Activated T-cell treated with anti-CD3 and anti-CD28 coated beads for 24 hours (primary cell): ENCODE measurements at places on chromosomes 6 and 20.
A peak's percentile ranks its signal among the peaks of the same experiment; 100 is the strongest.

DNA sequence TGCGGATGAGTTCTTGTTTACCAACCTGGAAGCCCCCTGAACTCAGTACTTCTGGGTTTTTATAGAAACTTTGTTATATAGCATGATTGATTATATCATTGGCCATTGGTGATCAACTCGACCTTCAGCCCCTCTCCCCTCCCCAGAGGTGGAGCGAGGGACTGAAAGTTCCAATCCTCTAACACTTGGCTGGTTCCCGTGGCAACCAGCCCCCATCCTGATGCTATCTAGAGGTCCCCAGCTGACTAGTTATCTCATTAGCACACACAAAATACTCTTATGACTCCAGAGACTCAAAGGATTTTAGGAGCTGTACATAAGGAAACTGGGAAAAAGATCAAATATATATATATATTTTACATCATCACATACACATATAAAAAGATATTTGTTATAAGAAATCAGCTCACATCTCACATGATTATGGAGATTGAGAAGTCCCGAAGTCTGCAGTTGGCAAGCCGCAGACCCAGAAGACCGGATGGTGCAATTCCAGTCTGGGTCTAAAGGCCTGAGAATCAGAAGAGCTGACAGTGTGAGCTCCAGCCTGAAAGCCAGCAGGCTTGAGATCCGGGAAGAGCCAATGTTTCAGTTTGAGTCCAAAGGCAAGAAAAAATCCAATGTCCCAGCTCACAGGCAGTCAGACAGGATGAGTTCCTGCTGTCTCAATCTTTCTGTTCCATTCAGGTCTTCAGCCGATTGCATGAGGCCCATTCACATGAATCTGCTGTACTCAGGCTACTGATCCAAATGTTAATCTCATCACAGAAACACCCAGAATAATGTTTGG is 179.3 kb upstream of the DTNBP1 start:
- DNase-seq, result no peak

GRCh38 chr6:55560290-55560885 is 18.6 kb downstream of the HMGCLL1 start:
- no peak for DNase-seq

DNA sequence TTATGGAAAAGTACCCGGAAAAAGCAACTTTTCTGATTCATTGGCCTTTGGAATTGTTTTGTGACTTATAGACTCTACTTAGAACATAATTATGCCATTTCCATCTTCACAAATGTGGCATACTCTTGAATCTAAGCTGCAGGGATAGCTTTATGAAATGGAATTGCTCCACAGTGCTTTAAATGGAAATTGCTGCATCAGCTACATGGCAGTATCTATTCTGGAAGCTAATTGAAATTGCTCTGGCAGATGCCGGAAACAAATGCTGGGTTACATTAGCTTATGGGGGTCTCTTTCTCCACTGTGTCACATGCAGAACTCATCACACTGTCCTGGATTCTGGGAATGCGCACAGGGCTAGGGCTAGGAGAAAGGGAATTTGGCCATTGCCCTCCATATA is 108.9 kb downstream of the SAMD5 start:
- DNase-seq, result no peak

DNA sequence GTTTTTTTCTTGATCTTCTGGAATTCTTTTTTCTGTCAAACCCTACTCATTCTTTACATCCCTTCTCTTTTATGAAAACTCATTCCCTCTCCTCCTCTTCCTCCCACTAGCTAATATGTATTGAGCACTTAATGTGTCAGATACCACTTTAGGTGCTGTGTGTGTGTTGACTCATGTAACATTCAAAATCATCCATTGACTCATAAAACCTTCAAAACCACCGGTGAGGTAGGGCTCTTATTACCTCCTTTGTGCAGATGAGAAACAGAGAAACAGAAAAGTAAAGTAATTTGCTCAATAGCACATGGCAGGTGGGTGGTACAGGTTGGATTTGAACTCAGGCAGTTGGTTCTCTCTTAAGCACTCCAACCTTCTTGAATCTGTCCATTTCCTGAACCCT is 136.3 kb upstream of the NEDD9 start:
- no peak for DNase-seq

- DNase-seq, result no peak
Observed at GRCh38 chr20:43287637-43288036, 97.9 kb upstream of the PTPRT start.

GRCh38 chr20:9088556-9088955 is 19.7 kb downstream of the PLCB4 start:
- no peak for DNase-seq

- DNase-seq, result no peak
Observed at GRCh38 chr6:154157082-154157481, 118.0 kb downstream of the OPRM1 start.

DNA sequence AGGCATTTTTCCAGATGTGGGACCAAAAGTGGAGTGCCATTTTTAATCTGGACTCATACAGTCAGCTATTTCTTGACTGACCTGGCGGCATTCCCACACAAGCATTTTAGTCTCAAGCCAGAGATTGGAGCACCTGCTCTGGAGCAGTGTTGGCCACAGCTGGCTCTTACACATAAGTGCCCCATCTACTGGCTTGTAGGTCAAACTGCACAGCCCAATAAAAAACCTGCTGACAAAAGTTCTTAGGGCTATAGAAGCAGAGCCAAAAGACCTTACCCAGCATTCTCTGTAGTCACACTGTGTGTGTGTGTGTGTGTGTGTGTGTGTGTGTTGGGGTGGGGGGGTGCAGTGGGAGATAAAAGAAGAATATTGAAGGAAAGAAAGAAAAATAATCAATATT is 38.6 kb upstream of the SENP6 start:
- no peak for DNase-seq

DNA sequence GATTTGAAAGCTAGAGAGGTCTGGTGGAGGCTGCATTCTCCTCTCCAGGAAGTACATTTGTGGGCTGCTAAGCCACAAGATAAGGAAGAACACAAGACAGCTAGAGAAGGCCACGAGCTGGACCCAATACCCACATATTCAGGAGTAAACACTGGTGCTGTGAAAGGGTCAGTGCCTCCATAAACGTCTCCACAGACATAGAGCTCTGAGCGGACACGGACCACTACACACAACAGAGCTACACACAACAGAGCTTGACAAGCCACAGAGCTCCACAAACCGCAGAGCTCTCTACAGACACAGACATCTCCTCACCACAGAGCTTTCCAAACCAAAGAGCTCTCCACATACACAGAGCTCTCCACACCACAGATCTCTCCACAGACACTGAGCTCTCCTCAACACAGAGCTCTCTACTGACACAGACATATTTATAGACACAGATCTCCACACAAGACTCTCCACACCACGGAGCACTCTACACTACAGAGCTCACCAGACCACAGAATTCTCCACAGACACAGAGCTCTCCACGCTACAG is 51.9 kb downstream of the ERMARD start:
- DNase-seq, result no peak

GRCh38 chr6:106517706-106518105 is 111.6 kb downstream of the RTN4IP1 start:
- no peak for DNase-seq

- no peak for DNase-seq
Observed at GRCh38 chr6:168365422-168366165, 46.0 kb upstream of the DACT2 start.

GRCh38 chr6:142189057-142189456 is 42.0 kb downstream of the VTA1 start:
- no peak for DNase-seq

- DNase-seq, result no peak
Observed at GRCh38 chr20:4512891-4513550, 208.7 kb upstream of the PRND start.

- no peak for DNase-seq
Observed at GRCh38 chr20:9989066-9989724, 45.6 kb upstream of the ANKEF1 start.

GRCh38 chr20:63810730-63811490 is 20.2 kb downstream of the ZBTB46 start:
- no peak for DNase-seq

DNA sequence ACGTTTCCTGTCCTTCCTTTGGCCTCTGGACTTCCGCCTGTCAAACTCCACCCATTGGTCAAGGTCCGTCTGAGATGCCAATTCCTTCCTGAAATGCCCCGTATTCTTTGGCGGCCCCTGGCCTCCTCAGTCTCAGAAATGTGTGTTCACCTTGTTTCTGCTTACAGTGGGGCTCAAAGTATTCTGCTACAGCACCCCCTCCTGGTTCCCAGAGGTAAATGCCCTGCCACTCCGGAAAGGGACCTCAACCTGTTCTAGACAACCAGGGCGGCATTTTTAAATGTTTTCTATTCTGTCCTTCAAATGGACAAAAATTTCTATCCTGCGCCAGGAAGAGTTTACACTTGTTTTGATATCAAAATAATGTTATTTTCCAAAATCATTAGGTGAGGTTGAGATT is 12.1 kb upstream of the PAX1 start:
- DNase-seq, result no peak

GRCh38 chr6:69867639-69867976 is 1.3 kb downstream of the COL19A1 start:
- no peak for DNase-seq

DNA sequence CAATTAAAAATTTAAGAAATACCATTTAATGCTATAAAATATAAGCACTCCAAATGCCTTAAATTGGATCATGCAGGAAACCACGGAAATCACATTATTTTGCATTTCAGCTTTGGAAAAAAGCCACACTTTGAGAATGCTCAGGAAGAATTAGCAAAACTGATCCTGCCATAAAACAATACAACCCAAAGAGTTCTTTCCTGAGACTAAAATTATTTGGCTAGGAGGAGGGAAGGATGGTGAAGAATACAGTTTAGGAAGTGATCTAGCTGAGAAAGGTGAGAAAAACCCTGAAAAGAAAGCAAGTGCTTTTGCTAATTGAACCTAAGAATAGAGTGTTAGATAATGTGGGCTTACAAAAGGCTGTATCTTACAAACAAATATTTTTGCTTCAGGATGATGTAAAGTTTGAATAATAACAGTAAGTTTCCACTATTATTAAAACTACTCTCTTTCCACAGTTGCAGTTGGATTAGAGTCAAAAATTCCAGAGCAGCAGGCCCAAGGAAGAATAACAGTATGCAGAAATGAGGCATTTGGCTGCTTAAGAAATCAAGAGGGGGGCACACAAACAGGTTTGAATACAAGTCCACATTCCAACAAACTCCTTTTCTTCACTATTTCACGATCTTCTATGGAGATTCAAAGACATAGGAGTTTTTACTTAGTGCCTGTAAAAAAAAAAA is 565.4 kb downstream of the RFPL4B start:
- DNase-seq, result no peak

DNA sequence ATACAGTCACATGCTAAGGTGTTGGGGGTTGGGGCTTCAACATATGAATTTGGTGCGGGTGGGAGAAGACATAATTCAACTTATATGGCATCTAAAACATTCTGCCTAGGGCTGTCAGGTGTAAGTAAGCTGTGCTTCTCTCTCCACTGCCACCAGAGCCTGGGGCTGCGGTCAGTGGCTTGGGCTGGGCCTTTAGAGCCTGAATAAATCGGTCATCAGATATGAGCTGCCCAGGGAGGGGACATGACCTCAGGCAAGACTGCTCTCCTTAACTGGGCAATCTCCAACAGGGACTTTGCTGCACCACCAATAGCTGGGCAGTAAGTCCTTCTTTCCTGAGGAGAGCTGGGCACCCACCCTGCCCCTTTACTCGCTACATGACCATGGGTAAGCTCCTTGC is 24.9 kb upstream of the SIRPA start:
- DNase-seq, result no peak

- peak; percentile 74 for DNase-seq
Observed at GRCh38 chr6:137811121-137811915, 55.7 kb upstream of the TNFAIP3 start.

- no peak for DNase-seq
Observed at GRCh38 chr20:19241440-19241839, 29.0 kb downstream of the SLC24A3 start.

DNA sequence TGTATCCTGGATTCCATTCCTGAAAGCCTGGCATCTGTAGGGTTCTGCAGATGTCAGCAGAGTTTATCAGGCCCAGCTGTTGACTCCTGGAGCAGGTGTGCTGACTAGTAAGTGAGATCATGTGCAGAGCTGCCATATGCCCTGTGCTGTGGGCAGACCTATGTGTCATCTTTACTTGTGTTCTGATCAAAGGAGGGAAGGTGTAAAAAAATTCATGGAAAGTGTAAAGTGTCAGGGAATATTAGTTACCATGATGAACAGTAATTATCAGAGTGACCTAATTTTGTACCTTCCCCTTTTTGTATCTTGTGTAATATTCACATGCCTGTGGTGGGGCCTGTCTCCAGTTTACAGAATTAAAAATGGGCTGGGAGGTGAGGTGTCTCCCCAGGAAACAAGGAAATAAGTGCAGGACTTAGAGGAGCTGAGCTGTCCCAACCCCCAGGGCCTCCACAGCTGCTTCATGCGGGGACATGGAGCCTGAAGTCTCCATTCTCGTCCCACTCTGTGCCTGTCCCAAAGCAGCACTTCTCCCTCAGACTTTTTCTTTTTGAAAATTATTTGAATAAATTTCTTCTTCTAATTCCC is 148.2 kb upstream of the GGTLC1 start:
- DNase-seq, result no peak

- DNase-seq, result no peak
Observed at GRCh38 chr6:111381728-111382127, 101.3 kb downstream of the REV3L start.

DNA sequence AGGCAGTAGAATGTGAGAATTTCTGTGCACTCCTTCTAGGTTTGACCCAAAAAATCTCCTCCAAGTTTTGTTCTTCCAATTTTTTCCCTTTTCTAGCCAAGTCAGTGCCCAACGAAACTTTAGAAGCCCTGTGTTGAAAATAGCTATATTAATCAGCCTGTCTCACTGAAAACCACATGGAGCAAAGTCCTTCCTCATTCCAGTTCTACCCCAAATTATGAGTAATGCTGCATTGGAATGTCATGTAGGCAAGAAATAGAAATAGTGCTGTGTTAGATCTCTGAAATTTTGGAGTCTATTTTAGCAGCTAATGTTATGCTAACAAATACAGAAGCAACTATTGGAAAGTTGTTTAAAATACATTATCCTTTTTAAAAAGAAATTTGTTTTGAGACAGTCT is 725.5 kb downstream of the TBC1D32 start:
- DNase-seq, result no peak

- peak; percentile 12 for DNase-seq
Observed at GRCh38 chr20:53413186-53413631, 180.4 kb downstream of the ZNF217 start.

DNA sequence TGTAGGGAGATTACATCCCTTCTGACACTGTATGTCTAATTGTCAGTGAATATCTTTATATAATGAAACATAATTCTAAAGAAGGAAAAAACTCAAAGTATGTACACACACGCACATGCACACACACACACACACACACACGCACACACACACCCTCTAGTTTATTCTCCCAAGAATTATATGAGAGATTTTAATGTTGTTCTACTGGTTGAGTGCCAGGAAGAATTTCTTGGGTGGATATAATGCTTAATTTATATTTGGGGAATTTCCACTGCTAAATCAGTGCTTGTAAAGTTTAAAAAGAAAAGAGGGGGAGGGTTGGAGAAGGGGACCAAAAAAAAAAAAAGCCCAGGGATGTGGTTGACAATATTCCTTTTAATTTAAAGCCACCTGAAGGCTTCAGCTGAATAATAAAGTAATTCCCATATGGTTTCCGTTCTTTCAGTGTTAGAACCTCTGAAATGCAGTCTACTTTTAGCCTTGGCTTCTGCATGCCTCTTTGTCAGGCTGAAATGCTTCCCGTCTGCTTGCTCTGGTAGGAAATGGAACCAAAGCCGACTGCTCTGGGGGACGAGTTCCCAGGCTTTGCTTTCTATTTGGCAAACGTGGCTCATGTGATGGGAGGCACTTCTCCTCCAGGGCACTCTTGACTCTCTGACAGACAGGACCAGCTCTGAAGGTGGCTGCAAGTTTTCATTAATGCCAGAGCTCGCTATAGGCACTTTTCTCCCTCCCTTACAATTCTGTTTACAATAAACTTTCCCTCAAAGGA is 225.4 kb downstream of the PRL start:
- DNase-seq, result no peak
